ENCODE measurements at places on chromosomes 13 and 19.
A peak's percentile ranks its signal among the peaks of the same experiment; 100 is the strongest.

DNA sequence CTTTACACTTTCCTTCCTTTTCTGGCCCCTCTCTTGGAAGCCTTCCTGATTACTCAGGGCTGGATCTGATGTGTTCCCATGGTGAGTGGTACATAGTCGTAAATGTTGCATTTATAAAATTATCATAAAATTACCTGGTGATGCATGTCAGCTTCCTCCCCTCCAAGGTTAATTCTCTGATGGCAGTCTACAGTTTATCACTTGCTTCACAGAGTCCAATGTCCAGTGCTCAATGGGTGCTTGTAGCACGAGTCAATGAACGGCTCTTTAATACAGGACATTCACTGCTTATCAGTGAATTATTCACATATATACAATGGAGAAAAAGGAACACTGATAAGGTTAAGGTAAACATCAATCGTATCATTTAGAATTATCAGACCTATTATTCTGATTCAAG lies 27.0 kb upstream of the OXGR1 start:
- no peak for DNase-seq

- DNase-seq = no peak
These were observed 145.3 kb downstream of the PDS5B start for GRCh38 chr13:32731576-32731975.

DNA sequence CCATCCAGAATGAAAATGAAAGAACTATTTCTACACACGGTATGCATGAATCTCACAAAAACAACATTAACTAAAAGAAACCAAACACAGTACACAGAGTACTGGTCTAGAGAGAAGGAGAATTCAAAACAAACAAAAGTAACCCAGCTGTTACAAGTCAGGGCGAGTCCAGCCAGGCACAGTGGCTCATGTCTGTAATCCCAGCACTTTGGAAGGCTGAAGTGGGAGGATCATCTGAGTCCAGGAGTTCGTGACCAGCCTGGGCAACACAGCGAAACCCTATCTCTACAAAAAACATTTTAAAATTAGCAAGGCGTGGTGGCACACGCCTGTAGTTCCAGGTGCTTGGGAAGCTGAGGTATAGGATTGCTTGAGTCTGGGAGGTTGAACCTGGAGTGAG lies 1.7 kb upstream of the PSMC4 start:
- DNase-seq = no peak

GRCh38 chr13:36432106-36432544 lies at the start of gene CCNA1:
Gene CCNA1, plus strand, starts transcription at chr13:36432495. Its CDS starts 562 bp downstream, at chr13:36433057.
- DNase-seq = no peak

GRCh38 chr13:98436233-98436910 lies 140.5 kb downstream of the STK24 start:
- no peak for DNase-seq

GRCh38 chr19:16078759-16079707 lies 2.7 kb downstream of the TPM4 start:
- DNase-seq = peak; percentile 91

DNA sequence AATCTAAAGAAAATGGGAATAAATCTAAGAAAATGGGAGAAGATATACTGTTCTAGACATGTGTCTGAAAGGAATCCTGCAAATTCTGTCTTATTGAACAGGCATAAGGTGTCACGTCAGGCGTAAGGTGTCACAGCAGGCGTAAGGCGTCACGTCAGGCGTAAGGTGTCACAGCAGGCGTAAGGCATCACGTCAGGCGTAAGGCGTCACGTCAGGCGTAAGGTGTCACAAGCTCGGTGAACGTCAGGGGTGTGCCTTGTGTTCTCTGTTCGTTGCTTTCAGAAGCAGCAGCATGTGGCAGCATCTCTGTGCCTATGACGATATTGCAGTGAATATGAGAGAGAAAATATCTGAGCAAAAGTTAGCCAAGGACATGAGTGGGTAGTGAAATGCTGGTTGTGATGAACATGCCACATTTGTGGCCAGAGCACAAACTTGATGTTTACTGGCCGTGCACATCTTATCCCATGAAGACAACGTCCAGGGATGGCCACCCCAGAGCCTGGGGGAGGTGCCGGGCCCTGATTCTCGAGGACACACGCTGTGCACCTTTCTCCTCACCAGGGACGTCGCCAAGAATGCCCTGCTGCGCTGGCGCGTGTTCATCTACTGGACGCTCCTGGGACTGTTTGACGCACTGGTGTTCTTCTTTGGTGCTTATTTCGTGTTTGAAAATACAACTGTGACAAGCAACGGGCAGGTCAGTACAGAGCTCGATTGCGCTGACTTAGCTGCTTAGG lies 107.0 kb upstream of the MCF2L start:
- no peak for DNase-seq

- no peak for DNase-seq
These were observed 33.2 kb downstream of the EFNA2 start for GRCh38 chr19:1318678-1319471.

DNA sequence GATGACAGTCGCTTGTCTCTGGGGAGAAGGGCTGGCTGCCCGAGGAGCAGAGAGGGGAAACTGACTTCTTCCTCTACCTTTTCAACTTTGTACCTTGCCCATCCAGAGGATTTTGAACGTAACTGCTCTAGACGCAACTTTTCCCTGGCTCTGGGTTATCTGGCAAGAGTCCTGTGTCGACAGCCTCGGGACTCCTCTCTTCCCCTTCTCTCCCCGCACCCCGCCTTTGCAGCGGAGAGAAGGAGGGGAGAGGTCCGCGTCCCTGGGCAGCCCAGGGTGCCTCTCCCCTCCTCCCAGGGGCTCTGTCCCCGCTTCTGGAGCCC lies 574 bp downstream of the SH3GL1 start:
- DNase-seq = no peak

DNA sequence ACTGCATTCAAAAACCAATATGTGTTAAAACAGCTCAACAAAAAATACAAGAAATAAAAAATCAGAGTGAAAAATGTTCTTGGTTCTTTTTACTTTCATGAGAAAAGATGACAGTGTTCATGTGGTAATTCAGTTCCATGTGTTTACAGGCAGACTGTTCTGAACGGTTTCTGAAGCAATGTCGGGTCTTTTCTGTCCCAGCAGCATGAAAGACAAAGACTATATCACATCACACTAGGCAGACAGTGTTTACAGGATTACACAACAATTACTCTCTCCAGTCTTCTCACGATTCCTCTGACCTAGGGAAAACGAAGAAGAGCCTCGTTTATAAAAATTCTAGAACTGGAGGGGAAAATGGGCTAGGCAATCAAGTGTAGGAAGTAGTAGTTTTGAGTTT lies 83.4 kb downstream of the UBL3 start:
- no peak for DNase-seq

DNA sequence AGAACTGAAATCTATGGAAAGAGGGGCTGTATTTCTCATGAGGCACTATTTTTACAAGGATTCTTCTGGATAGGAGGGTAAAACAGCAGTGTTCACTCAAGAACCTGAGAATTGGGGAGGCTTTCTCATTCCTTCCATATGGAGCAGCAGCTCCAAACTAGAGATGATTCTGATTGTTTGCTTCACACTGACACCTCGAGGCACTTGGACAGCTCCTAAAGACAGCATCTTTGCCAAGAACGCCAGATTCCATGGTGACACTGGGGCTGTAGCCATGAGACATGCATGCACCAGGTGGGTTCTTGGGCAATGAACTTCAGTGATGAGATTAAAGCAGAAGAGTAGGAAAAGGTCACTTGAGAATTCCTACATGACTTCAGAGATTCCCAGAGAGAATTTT lies 361.5 kb upstream of the HTR2A start:
- DNase-seq = no peak

- no peak for DNase-seq
These were observed 3.8 kb downstream of the HSPBP1 start for GRCh38 chr19:55275851-55276719.

- DNase-seq = no peak
These were observed 30.8 kb upstream of the AKT2 start for GRCh38 chr19:40315812-40316470.

- no peak for DNase-seq
These were observed 385.8 kb downstream of the SLITRK1 start for GRCh38 chr13:83496501-83496900.

- DNase-seq = no peak
These were observed 7.9 kb downstream of the ZNF865 start for GRCh38 chr19:55613396-55613795.

DNA sequence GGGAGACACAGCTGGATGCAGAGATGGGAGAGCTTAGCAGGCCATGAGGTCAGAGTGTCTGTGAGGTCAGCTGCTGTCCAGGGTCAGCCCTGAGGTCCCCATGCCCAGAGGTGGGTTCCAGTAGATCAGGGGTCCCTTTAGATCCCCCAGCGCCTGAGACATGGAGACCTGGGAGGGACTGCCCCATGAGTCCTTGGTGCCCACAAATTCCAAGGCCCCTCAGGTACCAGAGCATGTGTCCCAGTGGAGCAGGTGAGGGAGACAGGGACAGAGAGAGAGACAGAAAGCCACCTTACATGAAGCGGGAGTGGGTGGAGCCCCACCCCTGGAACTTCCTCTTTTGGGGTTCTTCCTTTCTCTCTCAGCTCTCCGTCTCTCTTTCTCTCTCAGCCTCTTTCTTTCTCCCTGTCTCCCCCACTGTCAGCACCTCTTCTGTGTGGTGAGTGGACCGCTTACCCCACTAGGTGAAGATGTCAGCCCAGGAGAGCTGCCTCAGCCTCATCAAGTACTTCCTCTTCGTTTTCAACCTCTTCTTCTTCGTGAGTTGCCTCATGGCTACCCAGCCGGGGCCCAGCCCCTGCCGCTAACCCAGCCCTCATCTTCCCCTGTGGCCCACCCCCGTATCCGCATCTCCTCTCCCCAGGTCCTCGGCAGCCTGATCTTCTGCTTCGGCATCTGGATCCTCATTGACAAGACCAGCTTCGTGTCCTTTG lies at the start of gene CD37:
Gene CD37 (plus strand): TSS at position 336 of the 713 bp plus-strand sequence. CDS start 135 bp downstream, at position 471.
- peak; percentile 72 for DNase-seq

- DNase-seq = no peak
These were observed 46.8 kb downstream of the PTPRS start for GRCh38 chr19:5293612-5294378.

- no peak for DNase-seq
These were observed 4.0 kb upstream of the NKPD1 start for GRCh38 chr19:45164577-45165335.

DNA sequence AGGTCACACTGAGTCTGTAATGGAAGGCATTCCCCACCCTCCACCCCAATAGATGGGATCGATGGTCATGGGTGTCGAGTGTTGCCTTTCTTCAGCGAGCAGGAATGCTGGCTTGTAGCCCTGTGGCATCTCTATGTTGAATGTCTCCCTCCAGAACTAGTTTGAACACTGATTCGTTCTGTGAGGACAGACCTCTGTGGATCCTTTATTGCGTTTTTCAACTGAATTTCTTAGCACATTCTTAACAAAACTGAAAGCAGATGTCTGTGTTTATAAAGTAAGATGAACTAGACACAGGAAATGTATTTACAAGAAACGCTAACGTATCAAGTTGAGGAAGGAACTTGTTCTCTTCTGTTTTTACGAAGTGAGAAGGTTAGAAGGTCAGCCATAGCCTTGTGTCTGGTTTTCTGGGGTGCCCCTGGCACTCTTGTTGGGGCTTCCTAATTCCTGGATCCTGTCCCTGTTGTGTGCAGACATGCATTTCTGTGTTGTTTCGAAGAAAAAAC lies 36.8 kb upstream of the TM9SF2 start:
- no peak for DNase-seq

DNA sequence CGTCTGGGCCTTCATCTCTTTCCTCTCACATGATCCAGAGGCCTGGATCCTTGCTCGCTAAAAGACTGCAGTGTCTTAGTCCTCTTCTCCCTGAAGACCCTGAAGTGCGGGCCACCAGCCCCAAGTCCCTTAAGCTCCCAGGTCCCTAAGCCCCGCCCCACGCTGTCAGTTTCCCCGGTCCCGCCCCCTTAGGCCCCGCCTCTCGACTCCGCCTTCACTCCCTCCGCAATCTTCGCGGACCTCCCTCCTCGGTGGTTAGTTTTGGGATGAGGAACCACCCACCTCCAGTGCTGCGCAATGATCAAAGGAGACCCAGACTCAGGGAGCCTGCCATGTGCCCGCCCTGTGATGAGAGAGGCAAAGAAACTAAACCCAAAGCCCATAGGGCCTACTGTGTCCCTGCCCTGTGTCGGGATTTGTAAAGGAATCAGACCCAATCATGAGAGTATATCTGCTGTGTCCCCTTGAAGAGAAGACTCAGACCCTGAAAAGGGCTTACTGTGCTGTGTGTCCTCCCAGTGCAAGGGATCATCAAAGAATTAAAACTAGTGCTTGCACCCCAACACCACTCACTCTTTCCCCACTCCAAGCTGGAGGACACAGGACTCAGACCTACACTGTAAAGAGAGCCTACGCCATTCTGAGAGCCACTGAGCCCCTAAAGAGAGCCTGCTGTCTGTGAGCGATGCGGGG lies 3.0 kb upstream of the COX6B1 start:
- peak; percentile 70 for DNase-seq

DNA sequence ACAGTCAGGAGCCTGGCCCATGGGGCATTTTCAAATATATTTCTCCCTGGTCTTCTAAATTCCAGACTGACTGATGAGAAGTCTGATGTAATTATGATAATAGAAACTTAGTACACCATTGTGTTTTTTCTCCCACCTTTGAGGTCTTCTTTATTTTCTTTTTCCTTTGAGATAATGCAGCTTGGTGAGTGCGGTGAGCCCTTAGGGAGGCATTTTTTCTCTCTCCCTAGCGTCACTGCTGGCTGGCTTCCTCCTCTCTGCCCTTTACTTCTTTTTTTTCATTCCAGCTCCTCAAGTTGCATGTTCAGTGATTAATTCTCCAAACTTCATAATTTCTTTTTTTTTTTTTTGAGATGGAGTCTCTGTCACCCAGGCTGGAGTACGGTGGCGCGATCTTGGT lies 12.8 kb upstream of the CDC42EP5 start:
- no peak for DNase-seq

DNA sequence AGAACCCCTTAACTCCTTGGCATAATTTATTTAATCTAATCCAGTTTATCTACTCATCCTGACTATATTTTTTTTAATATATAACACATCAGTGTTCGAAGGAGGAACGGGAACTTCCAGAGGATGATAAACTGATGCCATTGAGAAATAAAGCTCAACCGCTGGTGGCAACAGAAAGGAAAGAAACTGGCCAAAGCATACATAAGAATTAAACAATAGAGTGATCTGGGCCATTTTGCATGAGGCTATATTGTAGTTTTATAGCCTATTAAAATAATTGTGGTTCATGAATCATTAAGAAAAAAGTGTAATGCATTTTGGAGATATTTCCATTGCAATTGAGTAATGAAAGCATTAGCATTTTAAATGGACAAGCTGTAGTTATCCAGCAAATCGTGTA lies 94.2 kb downstream of the FRY start:
- no peak for DNase-seq

DNA sequence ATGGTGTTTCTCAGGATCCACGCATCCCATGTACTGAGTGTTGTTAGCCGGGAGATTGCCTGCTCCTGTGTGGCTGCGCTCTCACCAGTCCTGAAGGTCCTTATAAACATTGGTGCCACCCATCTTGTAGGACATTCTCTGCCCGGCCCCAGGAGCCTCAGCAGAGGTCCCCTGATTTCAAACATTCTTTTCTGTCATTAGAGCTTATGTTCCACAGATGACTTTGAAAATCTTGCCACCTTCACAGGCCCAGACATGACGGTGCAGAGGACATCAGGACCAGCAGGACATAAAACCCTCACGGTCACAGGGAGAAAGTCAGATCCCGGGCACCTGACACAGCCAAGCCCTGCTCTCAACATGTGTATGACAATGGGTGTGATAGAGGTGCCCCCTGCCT lies 33.2 kb upstream of the PEPD start:
- DNase-seq = no peak
